ENCODE measurements at places on chromosomes 3 and 15.

- DNase-seq, result peak; percentile 16
Observed at GRCh38 chr3:177538048-177538749, 340.9 kb upstream of the TBL1XR1 start.

- DNase-seq, result peak; percentile 86
Observed at GRCh38 chr15:42056934-42057798, 36.3 kb upstream of the PLA2G4E start.

- peak; percentile 18 for DNase-seq
Observed at GRCh38 chr3:48756640-48757039, 39.6 kb upstream of the IP6K2 start.

DNA sequence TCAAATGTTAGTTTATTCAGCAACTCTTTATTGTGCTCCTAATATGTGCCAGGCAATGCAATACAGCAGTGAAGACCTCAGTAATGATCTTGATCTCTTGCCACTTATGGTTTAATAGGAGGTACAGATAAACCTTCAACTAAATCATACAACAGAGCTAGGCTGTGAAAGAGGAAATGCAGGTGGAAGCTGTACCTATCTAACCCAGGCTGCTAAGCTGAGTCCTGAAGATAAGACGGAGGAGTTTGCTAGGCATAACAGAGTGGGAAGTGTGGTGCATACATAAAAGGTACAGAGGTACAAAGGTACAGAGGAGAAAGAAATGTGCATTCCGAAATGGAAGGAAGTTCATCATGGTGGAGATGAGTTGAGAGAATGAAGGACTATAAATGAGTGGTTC lies 35.0 kb downstream of the KBTBD8 start:
- no peak for DNase-seq

GRCh38 chr15:35565901-35566300 lies 19.9 kb upstream of the DPH6 start:
- DNase-seq, result no peak

GRCh38 chr3:102037209-102037608 lies 187.9 kb downstream of the NFKBIZ start:
- DNase-seq, result peak; percentile 29

GRCh38 chr3:128340198-128340903 lies 126.3 kb downstream of the DNAJB8 start:
- DNase-seq, result no peak
